ENCODE measurements at places on chromosomes 2 and 18.

GRCh38 chr2:40034198-40034597 is 255.1 kb upstream of the THUMPD2 start:
- H3K27ac ChIP-seq = no peak overlapping the region
- peaks cover 4% of the 10 kb centered on the region for H3K36me3 ChIP-seq
- no peak overlapping the region for H3K4me3 ChIP-seq
- H3K4me1 ChIP-seq = peaks cover 16% of the 10 kb centered on the region
- no peak for DNase-seq

- H3K27ac ChIP-seq = peak overlapping the region; percentile 3
- peaks cover 5% of the 10 kb centered on the region for H3K4me1 ChIP-seq
- DNase-seq = no peak
- H3K27me3 ChIP-seq = no peaks in the 10 kb centered on the region
Measured at GRCh38 chr2:98801286-98801685, 70.4 kb upstream of the MGAT4A start.

DNA sequence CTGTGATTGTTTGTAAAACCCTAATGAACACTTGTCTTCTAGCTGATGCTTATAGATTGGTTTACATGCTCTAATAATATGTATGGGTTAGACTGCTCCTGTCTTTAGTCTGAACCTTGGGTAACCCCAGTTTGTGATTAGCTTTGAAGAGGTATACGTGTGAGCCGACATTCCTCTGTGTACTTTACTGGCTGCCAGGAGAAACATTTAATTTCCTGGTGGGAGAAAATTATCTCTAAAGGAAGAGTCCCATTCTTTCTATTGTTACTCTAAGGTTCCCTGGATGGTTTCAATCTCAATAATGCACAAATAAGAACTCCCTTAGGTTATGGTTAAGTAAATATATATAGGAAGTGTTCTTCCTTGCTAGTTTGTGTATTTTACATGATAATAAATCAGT is 143.6 kb upstream of the ZSWIM2 start:
- H3K27me3 ChIP-seq = no peaks in the 10 kb centered on the region
- no peaks in the 10 kb centered on the region for H3K36me3 ChIP-seq

- no peak for DNase-seq
- no peak overlapping the region for H3K27ac ChIP-seq
- no peaks in the 10 kb centered on the region for H3K27me3 ChIP-seq
- no peak overlapping the region for H3K4me3 ChIP-seq
- H3K4me1 ChIP-seq = no peaks in the 10 kb centered on the region
Measured at GRCh38 chr2:95270541-95271081, 3.6 kb upstream of the PROM2 start.

GRCh38 chr18:7288544-7288943 is 57.7 kb downstream of the LRRC30 start:
- H3K4me1 ChIP-seq = no peaks in the 10 kb centered on the region
- no peaks in the 10 kb centered on the region for H3K36me3 ChIP-seq
- no peak overlapping the region for H3K4me3 ChIP-seq
- H3K27me3 ChIP-seq = no peaks in the 10 kb centered on the region

- H3K36me3 ChIP-seq = peaks cover 2% of the 10 kb centered on the region
- DNase-seq = peak; percentile 1
- peaks cover 5% of the 10 kb centered on the region for H3K4me1 ChIP-seq
Measured at GRCh38 chr18:34222307-34223163, 2.2 kb downstream of the NOL4 start.

- no peaks in the 10 kb centered on the region for H3K36me3 ChIP-seq
- H3K27me3 ChIP-seq = no peaks in the 10 kb centered on the region
- peaks cover 19% of the 10 kb centered on the region for H3K4me1 ChIP-seq
- H3K4me3 ChIP-seq = no peak overlapping the region
- DNase-seq = no peak
Measured at GRCh38 chr2:85902496-85902895, 13.7 kb upstream of the ST3GAL5 start.

DNA sequence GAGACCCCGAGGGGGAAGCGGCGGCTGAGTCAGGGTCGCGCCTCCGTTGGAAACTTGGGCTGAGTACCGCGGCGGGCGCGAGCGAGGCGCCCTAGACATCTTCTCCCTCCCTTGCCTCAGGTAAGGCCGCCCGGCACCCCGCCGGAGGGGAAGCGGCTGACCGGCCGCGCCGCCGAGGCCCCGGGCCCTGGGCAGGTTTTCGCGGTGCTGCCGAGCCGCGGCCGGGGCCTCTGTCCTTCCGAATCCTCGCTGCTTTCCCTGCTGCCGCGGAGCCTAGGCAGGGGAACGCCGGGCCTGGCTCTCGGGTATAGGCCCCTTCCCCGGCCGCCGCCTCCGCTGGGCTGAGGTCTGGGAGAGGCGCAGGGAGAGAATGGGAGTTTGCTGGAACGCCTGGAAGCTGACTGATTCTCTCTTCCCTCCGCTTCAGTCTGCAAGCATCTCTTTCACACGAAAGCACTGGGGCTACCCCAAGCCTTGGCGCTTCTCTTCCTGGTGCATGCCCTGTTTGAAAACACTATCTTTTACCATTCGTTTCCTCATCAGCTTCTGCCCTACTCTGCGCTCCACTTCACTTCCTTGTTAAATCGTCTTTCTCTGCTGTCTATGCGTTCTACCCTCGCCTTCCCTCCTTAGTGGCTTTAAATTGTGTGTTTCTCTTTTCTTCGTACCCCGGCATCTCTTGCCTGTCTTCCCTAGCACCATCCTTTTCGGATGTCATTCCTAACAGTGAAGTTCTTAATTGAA is 652 bp downstream of the PPM1B start:
- H3K27ac ChIP-seq = peak overlapping the region; percentile 98
- no peaks in the 10 kb centered on the region for H3K36me3 ChIP-seq
- no peak for DNase-seq

DNA sequence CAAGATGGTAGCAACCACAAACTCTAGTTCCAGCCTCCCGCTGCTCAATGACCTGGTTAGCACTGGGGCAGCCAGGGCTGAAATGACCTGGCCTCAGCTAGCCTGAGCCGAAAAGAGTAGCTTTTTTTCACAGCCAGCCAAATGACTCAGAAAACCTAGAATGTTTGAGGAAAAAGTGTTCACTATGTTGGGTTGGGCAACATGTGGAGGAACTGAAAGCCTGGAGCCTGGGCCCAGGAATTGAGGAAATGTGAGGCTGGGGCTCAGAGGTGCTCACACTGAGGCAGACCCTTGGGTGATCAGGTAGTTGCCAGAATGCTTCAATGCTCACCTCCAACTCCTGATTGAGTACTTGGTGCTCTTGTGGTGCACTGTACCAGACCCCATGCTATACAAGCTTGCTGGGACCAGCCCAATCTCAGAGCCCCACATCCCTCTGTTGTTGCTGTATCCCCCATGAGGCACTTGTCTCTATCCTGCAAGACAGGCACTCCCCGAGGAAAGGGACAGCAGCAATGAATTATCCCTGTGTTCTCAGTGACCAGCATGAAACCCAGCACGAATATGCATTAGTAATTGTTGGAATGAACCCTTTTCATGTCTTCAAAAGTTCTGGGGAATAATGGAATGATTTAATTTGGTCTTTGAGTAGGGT is 116.2 kb downstream of the USP34 start:
- H3K4me3 ChIP-seq = no peak overlapping the region
- H3K27ac ChIP-seq = no peak overlapping the region
- DNase-seq = no peak
- no peaks in the 10 kb centered on the region for H3K27me3 ChIP-seq
- H3K4me1 ChIP-seq = peaks cover 24% of the 10 kb centered on the region
- peaks cover 53% of the 10 kb centered on the region for H3K36me3 ChIP-seq

- no peaks in the 10 kb centered on the region for H3K4me1 ChIP-seq
- DNase-seq = no peak
- no peaks in the 10 kb centered on the region for H3K27me3 ChIP-seq
- H3K4me3 ChIP-seq = no peak overlapping the region
Measured at GRCh38 chr2:163527381-163527780, 208.4 kb downstream of the FIGN start.

- no peaks in the 10 kb centered on the region for H3K27me3 ChIP-seq
- H3K4me3 ChIP-seq = no peak overlapping the region
- H3K4me1 ChIP-seq = peaks cover 56% of the 10 kb centered on the region
- no peak for DNase-seq
Measured at GRCh38 chr2:161995553-161996016, 78.4 kb downstream of the DPP4 start.

DNA sequence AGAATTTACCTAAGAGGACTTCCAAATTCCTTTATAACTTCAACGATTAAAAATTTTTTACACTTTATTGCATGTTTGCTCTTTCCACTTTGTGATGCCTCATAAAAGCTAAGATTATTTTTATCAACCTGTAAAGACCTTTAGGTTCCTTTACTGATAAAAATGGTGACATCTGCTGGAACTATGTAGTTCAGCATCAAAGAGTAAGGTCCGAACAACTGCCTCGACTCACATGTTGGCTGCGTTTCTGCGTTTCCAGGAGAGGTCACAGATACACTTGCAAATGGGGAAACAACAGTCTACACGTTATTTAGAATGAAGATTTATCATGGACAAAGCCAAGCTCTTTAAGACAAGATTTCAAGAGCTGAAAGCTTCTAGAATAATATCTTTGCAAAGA is 18.8 kb upstream of the TMX3 start:
- no peak overlapping the region for H3K27ac ChIP-seq
- no peak for DNase-seq
- H3K4me1 ChIP-seq = no peaks in the 10 kb centered on the region
- no peaks in the 10 kb centered on the region for H3K27me3 ChIP-seq
- H3K4me3 ChIP-seq = no peak overlapping the region

DNA sequence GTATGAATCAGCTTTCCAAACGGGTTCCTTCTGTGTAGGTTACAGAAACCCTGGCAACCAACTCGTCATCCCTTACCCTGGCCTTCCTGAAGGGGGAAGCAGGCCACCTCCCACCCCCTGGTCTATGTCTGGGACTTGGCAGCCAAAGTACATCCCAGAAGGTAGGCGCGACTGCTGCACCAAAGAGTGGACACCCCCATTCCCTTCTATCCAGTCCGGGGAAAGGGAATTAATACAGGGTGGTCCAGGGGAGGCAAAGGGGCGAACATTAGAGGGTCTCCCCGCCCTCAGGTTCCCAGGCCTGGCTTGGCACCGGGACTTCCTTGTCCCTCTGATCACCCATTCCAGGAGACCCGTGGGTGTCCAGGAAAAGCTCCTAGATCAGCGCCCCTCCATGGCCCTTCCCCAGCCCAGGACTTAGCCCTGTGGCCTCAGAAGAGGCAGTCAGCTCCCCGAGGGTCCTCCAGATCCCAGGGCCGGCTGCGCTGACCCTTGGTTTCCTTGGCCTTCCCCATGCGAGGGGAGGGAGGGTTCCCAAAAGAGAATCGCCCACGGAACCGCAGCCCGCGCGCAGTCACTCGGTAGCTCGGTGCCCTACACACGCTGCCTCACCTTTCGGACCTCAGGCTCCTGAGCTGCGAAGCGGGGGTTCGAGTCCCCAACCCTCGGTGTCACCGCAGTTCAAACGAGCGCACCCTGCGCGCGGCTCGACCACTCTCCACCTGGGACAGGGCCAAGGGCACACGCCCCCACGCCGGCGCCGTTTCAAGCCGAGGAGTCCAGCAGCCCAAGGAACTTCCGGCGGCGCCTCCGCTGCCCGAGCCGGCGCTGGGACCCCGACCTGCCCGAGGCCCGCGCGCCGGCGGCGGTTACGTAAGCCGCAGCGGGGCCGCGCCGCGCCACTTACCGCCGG is at the start of gene PER2:
TSS of gene PER2 (minus strand) at position 874 of the 913 bp plus-strand sequence. CDS start 10,674 bp downstream, outside the sequence.
- no peaks in the 10 kb centered on the region for H3K27me3 ChIP-seq
- H3K36me3 ChIP-seq = no peaks in the 10 kb centered on the region
- peak; percentile 55 for DNase-seq
- H3K4me3 ChIP-seq = peak within 1 kb of the TSS; percentile 90
- H3K27ac ChIP-seq = peak within 1 kb of the TSS; percentile 97

DNA sequence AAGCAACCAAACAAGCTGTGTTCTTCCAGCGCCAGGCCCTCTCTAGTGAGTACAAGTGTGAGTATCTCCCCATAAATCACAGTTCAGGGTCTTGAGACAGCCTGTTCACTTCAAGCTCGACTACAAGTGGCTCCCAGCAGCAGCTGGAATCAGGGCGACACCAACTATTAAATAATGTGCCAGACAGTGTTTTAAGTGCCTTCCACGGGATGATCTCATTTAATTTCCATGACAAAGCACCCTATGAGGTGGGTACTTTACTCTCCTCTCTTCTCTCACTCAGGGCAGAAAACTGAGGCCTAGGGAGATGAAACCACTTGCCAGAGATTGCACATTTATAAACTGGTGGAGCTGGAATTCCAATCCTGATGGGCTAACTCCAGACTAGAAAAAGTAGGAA is 2.6 kb upstream of the FAM136A start:
- H3K4me3 ChIP-seq = no peak overlapping the region
- no peak for DNase-seq
- H3K27me3 ChIP-seq = no peaks in the 10 kb centered on the region
- H3K36me3 ChIP-seq = peaks cover 17% of the 10 kb centered on the region

DNA sequence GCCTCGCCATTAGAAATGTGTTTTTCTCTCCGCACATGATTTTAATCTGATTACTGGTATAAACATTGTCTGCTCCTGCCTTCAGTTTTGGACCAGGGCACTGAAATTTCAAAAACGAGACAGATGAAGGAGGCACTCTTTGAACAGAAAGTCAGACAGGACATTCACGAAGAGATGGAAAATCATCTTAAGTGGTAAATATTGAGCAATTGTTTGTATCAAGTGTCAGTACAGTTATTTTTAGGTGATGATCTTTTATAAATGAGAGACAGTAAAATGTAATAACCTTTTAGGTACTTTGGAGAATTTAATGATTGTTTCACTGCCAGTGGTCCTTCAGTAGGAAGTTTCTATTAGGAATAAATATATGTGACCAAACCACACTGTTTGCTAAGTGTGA is 60.8 kb downstream of the CFAP221 start:
- no peaks in the 10 kb centered on the region for H3K4me1 ChIP-seq
- H3K36me3 ChIP-seq = no peaks in the 10 kb centered on the region
- DNase-seq = no peak
- H3K27ac ChIP-seq = no peak overlapping the region

- H3K4me3 ChIP-seq = no peak overlapping the region
- no peak overlapping the region for H3K27ac ChIP-seq
- H3K4me1 ChIP-seq = no peaks in the 10 kb centered on the region
- DNase-seq = no peak
- H3K36me3 ChIP-seq = no peaks in the 10 kb centered on the region
Measured at GRCh38 chr2:78202366-78202765, 680.2 kb upstream of the LRRTM4 start.

- H3K36me3 ChIP-seq = no peaks in the 10 kb centered on the region
- H3K27ac ChIP-seq = no peak overlapping the region
- DNase-seq = no peak
- H3K4me3 ChIP-seq = no peak overlapping the region
Measured at GRCh38 chr2:16180631-16181030, 240.3 kb downstream of the MYCN start.

DNA sequence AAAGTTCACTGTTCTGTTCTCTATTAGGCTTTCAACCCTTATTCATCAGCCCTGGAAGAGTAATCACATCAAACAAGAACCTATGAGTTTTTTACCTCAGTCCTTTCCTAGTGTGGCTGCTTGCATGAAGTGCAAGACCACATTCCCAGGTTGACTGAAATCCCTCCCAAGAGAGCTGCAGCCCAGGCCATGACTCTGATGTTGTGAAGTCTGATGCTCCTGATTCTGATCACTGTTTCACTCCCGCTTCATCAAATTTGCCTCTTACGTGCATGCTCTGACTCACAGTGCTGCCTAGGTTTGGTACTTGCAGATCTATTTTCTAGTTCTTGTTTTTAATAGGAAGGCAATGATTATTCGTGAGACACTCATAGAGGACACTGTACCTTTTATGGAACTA is 58.2 kb upstream of the DSEL start:
- H3K4me3 ChIP-seq = no peak overlapping the region
- no peaks in the 10 kb centered on the region for H3K36me3 ChIP-seq
- DNase-seq = no peak
- no peaks in the 10 kb centered on the region for H3K4me1 ChIP-seq
- H3K27ac ChIP-seq = no peak overlapping the region

Data from activated naive CD8-positive, alpha-beta T cell treated with anti-CD3 and anti-CD28 coated beads, Interleukin-2, amount 50 U/mL, for 24 hours (primary cell).